ENCODE measurements at places on chromosomes 12 and 14. TPM values are rescaled to one million over a fixed set of nuclear protein-coding genes. Genes with fewer than 3 reads are reported as not detected.
A peak's percentile ranks its signal among the peaks of the same experiment; 100 is the strongest.

GRCh38 chr12:84805474-84805858 lies 107.1 kb downstream of the SLC6A15 start:
- no peaks in the 10 kb centered on the region for H3K4me1 ChIP-seq
- H3K27ac ChIP-seq = no peak overlapping the region
- no peak overlapping the region for H3K4me3 ChIP-seq
- no peaks in the 10 kb centered on the region for H3K36me3 ChIP-seq
- no peaks in the 10 kb centered on the region for H3K27me3 ChIP-seq

DNA sequence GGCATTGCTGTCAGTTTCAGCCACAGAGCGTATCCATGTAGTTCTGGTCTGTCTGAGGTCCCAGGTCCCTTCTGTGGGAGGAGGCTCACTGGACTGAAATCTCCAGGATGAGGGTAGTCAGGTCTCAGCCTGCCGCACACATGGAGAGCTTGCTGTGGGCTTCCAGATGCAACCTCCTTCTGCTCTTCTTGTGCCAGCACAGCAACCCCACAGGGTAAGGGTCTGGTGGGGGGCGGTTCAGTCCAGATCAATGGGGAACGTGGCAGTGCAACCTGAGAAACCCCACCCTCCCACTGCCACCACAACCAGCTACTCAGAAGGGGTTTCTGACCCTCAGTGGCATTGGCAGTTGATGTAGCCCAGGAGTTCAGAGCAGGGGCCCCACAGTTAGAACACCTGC lies 61.2 kb downstream of the BEGAIN start:
- DNase-seq = no peak
- no peak overlapping the region for H3K4me3 ChIP-seq
- H3K4me1 ChIP-seq = no peaks in the 10 kb centered on the region
- H3K27me3 ChIP-seq = no peaks in the 10 kb centered on the region

DNA sequence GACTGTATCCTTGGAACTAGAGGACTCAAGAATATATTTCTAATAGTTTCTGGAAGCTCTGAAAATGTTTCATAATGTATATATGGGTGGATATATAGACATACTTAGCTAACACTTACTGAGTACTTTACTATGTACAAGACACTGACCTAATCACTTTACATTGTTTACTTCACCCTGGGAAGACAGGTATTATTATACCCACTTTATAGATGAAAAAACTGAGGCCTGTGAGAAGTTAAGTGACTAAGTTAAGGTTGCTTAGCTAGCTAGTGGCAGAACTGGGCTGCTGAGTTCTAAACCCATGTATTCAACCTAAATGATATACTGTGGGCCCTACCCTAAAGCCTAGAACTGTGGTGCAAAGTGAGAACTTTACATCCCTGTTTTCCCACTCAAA lies 79.1 kb upstream of the SSTR1 start:
- no peaks in the 10 kb centered on the region for H3K4me1 ChIP-seq
- no peaks in the 10 kb centered on the region for H3K27me3 ChIP-seq
- no peak overlapping the region for H3K27ac ChIP-seq
- no peaks in the 10 kb centered on the region for H3K36me3 ChIP-seq
- DNase-seq = no peak

DNA sequence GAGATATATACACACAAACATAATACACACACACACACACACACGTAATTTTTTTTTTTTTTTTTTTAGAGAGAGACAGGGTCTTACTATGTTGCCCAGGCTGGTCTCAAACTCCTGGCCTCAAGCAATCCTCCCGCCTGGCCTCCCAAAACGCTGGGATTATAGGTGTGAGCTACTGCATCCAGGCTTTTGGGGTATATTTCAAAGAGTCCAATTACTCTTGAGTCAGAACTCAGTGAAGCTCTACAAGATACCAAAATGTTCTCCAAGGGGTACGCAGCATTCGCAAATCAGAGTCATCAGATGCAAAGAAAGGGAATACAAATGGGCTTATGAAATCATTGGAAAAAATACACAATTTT lies 54.0 kb downstream of the PHLDA1 start:
- H3K36me3 ChIP-seq = no peaks in the 10 kb centered on the region
- no peaks in the 10 kb centered on the region for H3K27me3 ChIP-seq
- DNase-seq = no peak
- no peak overlapping the region for H3K4me3 ChIP-seq
- H3K27ac ChIP-seq = peak overlapping the region; percentile 83

DNA sequence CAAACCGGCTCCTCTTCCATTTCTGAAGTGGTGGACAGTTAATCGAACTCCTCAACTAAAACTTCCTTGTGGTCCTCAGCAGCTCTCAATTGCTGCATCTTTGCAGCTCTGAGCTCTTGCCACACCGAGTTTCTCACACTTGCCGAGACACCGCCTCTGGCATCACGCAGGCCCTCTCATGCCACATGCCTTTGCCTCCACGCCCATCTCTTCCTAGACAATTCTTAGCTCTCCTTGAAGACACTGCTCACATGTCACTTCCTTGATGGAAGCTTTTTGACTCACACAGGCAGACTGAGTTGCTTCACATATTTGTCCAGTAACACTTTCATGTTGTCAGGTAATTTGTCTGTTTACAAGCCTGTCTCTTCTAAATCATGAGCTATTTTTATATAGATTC lies 29.2 kb downstream of the KCNA1 start:
- H3K4me1 ChIP-seq = no peaks in the 10 kb centered on the region
- no peak overlapping the region for H3K4me3 ChIP-seq
- no peaks in the 10 kb centered on the region for H3K36me3 ChIP-seq
- no peak overlapping the region for H3K27ac ChIP-seq
- no peak for DNase-seq

GRCh38 chr14:78674820-78675219 lies 504.6 kb downstream of the NRXN3 start:
- H3K27ac ChIP-seq = no peak overlapping the region
- no peaks in the 10 kb centered on the region for H3K4me1 ChIP-seq
- no peaks in the 10 kb centered on the region for H3K27me3 ChIP-seq
- no peaks in the 10 kb centered on the region for H3K36me3 ChIP-seq

- H3K27me3 ChIP-seq = peaks cover 67% of the 10 kb centered on the region
- no peaks in the 10 kb centered on the region for H3K36me3 ChIP-seq
- no peak overlapping the region for H3K27ac ChIP-seq
- H3K4me1 ChIP-seq = peaks cover 7% of the 10 kb centered on the region
- DNase-seq = no peak
Measured at GRCh38 chr14:41609704-41610183, 3.1 kb downstream of the LRFN5 start.

GRCh38 chr12:12812174-12812573 lies 972 bp upstream of the DDX47 start:
- peaks cover 7% of the 10 kb centered on the region for H3K4me1 ChIP-seq
- no peak overlapping the region for H3K4me3 ChIP-seq
- no peaks in the 10 kb centered on the region for H3K36me3 ChIP-seq
- no peak for DNase-seq
- H3K27ac ChIP-seq = no peak overlapping the region

DNA sequence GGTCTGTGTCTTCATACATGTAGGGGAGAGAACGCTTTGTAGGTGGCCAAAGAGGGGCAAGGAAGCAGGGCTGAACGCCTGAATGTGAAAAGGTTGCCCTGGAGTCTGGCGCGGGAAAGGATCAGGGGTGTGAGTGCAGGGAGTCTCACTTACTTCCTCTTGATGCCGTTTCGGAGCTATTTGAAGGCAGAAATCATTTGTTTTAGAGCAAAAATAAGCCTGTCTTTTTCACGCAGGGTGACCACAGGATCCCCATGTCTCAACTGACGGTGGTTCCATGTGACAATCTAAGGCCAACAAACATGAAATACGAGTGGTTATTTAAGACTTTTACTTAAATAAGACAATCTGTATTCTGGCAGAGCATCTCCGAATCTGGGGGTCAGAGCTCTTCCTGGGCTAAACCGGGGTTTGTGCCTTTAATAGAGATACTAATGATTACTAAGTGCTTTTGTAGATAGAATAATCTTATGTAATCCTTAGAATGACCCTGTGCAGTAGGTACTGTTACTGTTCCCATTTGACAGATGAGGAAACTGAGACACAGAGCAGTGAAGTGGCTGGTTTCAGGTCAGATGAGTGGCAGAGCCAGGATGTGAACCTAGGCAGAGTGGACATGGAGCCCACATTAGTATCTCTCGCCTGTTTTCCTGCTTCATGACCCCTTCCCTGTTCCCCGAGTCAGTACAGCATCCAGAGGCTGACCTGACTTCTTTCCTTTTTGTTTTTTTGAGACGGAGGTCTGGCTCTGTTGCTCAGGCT lies 1.9 kb downstream of the BRI3BP start:
- peak; percentile 38 for DNase-seq
- peak overlapping the region; percentile 76 for H3K27ac ChIP-seq
- H3K4me1 ChIP-seq = peaks cover 30% of the 10 kb centered on the region
- H3K27me3 ChIP-seq = no peaks in the 10 kb centered on the region

- H3K36me3 ChIP-seq = no peaks in the 10 kb centered on the region
- H3K27ac ChIP-seq = no peak overlapping the region
- no peaks in the 10 kb centered on the region for H3K27me3 ChIP-seq
- H3K4me3 ChIP-seq = no peak overlapping the region
- DNase-seq = no peak
Measured at GRCh38 chr14:63357841-63358240, 39.1 kb upstream of the GPHB5 start.

- no peak overlapping the region for H3K4me3 ChIP-seq
- DNase-seq = no peak
- no peaks in the 10 kb centered on the region for H3K36me3 ChIP-seq
- no peak overlapping the region for H3K27ac ChIP-seq
Measured at GRCh38 chr12:110355073-110355472, 48.4 kb downstream of the ANAPC7 start.

GRCh38 chr12:54749191-54749818 lies 101.1 kb upstream of the DCD start:
- no peaks in the 10 kb centered on the region for H3K27me3 ChIP-seq
- H3K27ac ChIP-seq = no peak overlapping the region
- H3K36me3 ChIP-seq = no peaks in the 10 kb centered on the region
- H3K4me3 ChIP-seq = no peak overlapping the region

DNA sequence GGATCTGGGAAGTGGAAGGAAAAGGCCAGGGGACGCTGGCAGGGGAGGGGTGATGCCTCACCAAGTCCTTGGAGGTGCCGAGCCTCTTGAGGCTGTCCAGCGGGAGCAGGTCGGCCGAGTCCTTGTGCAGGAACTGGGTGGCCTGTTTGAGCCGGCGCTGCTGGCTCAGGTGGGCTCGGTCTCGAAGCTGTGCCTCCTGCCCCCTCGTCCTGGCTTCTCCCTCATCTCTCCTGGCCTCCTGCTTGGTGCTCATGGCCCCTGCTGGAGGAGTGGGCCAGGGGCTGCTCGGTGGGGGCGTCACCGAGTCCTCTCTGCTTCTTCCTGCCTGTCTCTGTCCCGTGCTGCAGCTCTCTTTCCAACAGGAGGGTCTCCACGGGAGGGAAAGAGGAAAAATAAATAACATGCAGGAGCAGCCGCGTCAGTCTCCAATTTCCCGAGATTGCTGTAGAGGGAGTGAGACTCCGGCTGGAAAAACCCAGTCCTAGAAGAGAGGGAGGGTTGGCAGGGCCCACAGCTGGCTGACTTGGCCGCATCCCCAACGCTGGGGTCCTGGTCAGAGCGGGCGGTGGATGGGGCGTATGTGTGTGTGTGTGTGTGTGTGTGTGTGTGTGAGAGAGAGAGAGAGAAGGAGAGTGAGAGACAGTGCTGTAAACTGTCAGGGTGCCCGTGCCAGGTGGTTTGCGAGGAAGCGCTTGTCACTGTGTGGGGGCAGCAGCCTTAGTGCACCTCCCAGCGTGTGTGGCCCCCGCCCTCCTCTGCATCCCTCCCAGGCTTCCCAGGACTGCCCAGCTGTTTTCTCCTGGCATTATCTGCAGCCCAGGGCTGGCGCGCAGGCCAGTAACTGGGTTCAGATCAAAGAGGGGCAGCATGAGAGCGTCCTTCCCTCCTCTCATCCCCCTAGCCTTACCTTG lies at the start of gene NRIP2:
NRIP2 (minus strand) TSS at position 455 of the 911 bp plus-strand sequence; CDS start at position 403, 52 bp downstream.
- no peaks in the 10 kb centered on the region for H3K27me3 ChIP-seq
- peaks cover 7% of the 10 kb centered on the region for H3K4me1 ChIP-seq
- DNase-seq = no peak
- H3K4me3 ChIP-seq = no peak within 1 kb of the TSS
- H3K27ac ChIP-seq = no peak within 1 kb of the TSS
- H3K36me3 ChIP-seq = no peaks in the 10 kb centered on the region

DNA sequence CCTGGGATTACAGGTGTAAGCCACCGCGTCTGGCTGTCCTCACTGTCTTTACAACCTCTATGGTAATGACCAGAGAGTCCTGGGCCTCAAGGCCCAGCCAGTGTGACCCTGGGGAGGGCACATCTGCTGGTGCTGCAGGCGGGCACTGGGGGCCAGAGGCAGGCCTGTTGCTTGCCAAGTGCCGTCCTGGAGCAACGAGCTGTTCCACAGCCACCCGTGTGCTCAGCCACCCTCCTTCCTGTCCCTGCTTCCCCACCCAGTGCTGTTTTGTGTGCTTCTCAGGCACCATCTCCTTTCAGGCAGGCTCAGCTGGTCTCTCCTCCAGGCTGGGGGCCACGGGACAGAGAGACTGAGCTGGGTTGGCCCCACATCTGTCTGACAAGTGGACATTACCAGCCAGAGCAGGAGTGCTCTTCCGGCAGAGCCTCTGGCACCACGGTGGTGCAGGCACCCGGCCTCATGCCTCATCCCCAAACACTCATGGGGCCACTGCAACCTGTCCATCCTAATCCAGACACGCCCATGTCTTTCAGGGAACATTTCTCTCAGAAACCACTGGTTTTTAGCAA lies 9.0 kb downstream of the SLC25A47 start:
- H3K4me3 ChIP-seq = no peak overlapping the region
- H3K4me1 ChIP-seq = peaks cover 2% of the 10 kb centered on the region
- no peaks in the 10 kb centered on the region for H3K27me3 ChIP-seq
- no peak overlapping the region for H3K27ac ChIP-seq
- H3K36me3 ChIP-seq = no peaks in the 10 kb centered on the region

- H3K27me3 ChIP-seq = no peaks in the 10 kb centered on the region
- no peak overlapping the region for H3K27ac ChIP-seq
- no peaks in the 10 kb centered on the region for H3K36me3 ChIP-seq
- no peak for DNase-seq
- peaks cover 11% of the 10 kb centered on the region for H3K4me1 ChIP-seq
Measured at GRCh38 chr14:25108291-25108690, 58.3 kb upstream of the STXBP6 start.

- peaks cover 10% of the 10 kb centered on the region for H3K4me1 ChIP-seq
- H3K4me3 ChIP-seq = no peak overlapping the region
- DNase-seq = no peak
- H3K27me3 ChIP-seq = no peaks in the 10 kb centered on the region
Measured at GRCh38 chr14:99190696-99191394, 81.2 kb downstream of the BCL11B start.

GRCh38 chr12:57230381-57231155 lies 1.1 kb downstream of the SHMT2 start:
- H3K4me1 ChIP-seq = peaks cover 39% of the 10 kb centered on the region
- no peak for DNase-seq
- H3K4me3 ChIP-seq = peak overlapping the region; percentile 75
- peaks cover 22% of the 10 kb centered on the region for H3K27me3 ChIP-seq
- H3K27ac ChIP-seq = peak overlapping the region; percentile 84

- no peaks in the 10 kb centered on the region for H3K4me1 ChIP-seq
- no peak for DNase-seq
- H3K27ac ChIP-seq = no peak overlapping the region
- no peaks in the 10 kb centered on the region for H3K36me3 ChIP-seq
- no peak overlapping the region for H3K4me3 ChIP-seq
Measured at GRCh38 chr14:101446387-101446969, 114.8 kb upstream of the DIO3 start.

Gene BATF
- 2.7 TPM for total RNA-seq

Gene SLCO1B1
- not detected for total RNA-seq

Gene BEGAIN
- not detected for total RNA-seq

Gene PMEL
- not detected for total RNA-seq

Gene VEZT
- 55.2 TPM for total RNA-seq

Gene KERA
- total RNA-seq = not detected

Gene SYCP3
- total RNA-seq = not detected

Gene OLR1
- not detected for total RNA-seq

Gene FERMT2
- 186 TPM for total RNA-seq

Gene CEP83
- total RNA-seq = 3.0 TPM

Gene OR4K14
- not detected for total RNA-seq

Gene TAS2R9
- total RNA-seq = not detected

Gene EXOC3L4
- 16.9 TPM for total RNA-seq
